Articular chondrocyte of knee joint (primary cell): ENCODE measurements at places on chromosomes 5 and 9. TPM values are rescaled to one million over a fixed set of nuclear protein-coding genes. Genes with fewer than 3 reads are reported as not detected.

The SMIM33 gene
- total RNA-seq: not detected in 2 replicates

The TMEM174 gene
- not detected in 2 replicates for total RNA-seq

The GABRG2 gene
- not detected in 2 replicates for total RNA-seq

The ZFAND5 gene
- 141 and 176 TPM in 2 replicates for total RNA-seq

The CNTNAP3 gene
- 0.39 and 1.2 TPM in 2 replicates for total RNA-seq

The ITGA1 gene
- 43.3 and 51.6 TPM in 2 replicates for total RNA-seq

The DELE1 gene
- total RNA-seq: 44.5 and 56.1 TPM in 2 replicates

The PCDHA12 gene
- 0.13 TPM in 1 of 2 replicates, not detected in the other for total RNA-seq

The NCS1 gene
- 26.7 and 29.3 TPM in 2 replicates for total RNA-seq

The LCN12 gene
- total RNA-seq: not detected in 2 replicates

The CKMT2 gene
- total RNA-seq: 0.39 TPM in 1 of 2 replicates, not detected in the other

The SLC6A18 gene
- total RNA-seq: not detected in 2 replicates

The PPIC gene
- 82.3 and 98.4 TPM in 2 replicates for total RNA-seq

The ECM2 gene
- total RNA-seq: 52.8 and 61.9 TPM in 2 replicates

The JAKMIP2 gene
- total RNA-seq: 0.54 TPM in 1 of 2 replicates, not detected in the other

The ARID3C gene
- total RNA-seq: 0.26 TPM in 1 of 2 replicates, not detected in the other

The SLC34A3 gene
- not detected in 2 replicates for total RNA-seq

The IL13 gene
- total RNA-seq: not detected in 2 replicates

The PDZD2 gene
- total RNA-seq: 0.13 and 0.76 TPM in 2 replicates

The POLR3G gene
- 6.9 and 12.1 TPM in 2 replicates for total RNA-seq

The ADAMTS19 gene
- total RNA-seq: under 0.01 TPM in 1 of 2 replicates, not detected in the other

The NR5A1 gene
- total RNA-seq: not detected in 2 replicates

The SYK gene
- total RNA-seq: not detected in 2 replicates

The MLANA gene
- not detected in 2 replicates for total RNA-seq

The ADCY2 gene
- 8.1 and 8.8 TPM in 2 replicates for total RNA-seq

The ECSCR gene
- total RNA-seq: 0.52 and 1.5 TPM in 2 replicates

The LRSAM1 gene
- total RNA-seq: 12.3 and 12.8 TPM in 2 replicates

The TEX53 gene
- not detected in 2 replicates for total RNA-seq

The DPYSL3 gene
- 111 and 122 TPM in 2 replicates for total RNA-seq

The ERAP2 gene
- 53.6 and 78.0 TPM in 2 replicates for total RNA-seq

The RC3H2 gene
- 49.1 and 54.8 TPM in 2 replicates for total RNA-seq

The HRCT1 gene
- 4.7 and 5.9 TPM in 2 replicates for total RNA-seq

The NSMF gene
- total RNA-seq: 22.7 and 27.0 TPM in 2 replicates

The SLC6A7 gene
- not detected in 2 replicates for total RNA-seq

The PRRX2 gene
- total RNA-seq: 20.9 and 25.9 TPM in 2 replicates

The CCL27 gene
- 0.32 TPM in 1 of 2 replicates, not detected in the other for total RNA-seq

The F12 gene
- 0.26 TPM in 1 of 2 replicates, not detected in the other for total RNA-seq

The NR2F1 gene
- total RNA-seq: 0.76 and 1.2 TPM in 2 replicates

The SPATA9 gene
- 0.11 and 1.7 TPM in 2 replicates for total RNA-seq

The FAM221B gene
- total RNA-seq: not detected in 2 replicates

The SIT1 gene
- total RNA-seq: 0.39 and 0.43 TPM in 2 replicates

The CCDC183 gene
- 0.26 and 0.32 TPM in 2 replicates for total RNA-seq

The ADGRD2 gene
- total RNA-seq: not detected in 2 replicates

The KLF4 gene
- 27.7 and 28.4 TPM in 2 replicates for total RNA-seq

The RGMB gene
- 31.4 and 46.8 TPM in 2 replicates for total RNA-seq

The PAPPA gene
- 16.3 and 52.5 TPM in 2 replicates for total RNA-seq

The MYORG gene
- total RNA-seq: 1.6 and 1.7 TPM in 2 replicates

The LTC4S gene
- 0.86 and 3.4 TPM in 2 replicates for total RNA-seq

The OR1Q1 gene
- total RNA-seq: not detected in 2 replicates

The ZNF608 gene
- 14.0 and 14.8 TPM in 2 replicates for total RNA-seq

The LCN10 gene
- total RNA-seq: not detected in 2 replicates

The CARTPT gene
- total RNA-seq: not detected in 2 replicates

The SEMA6A gene
- 0.32 and 0.39 TPM in 2 replicates for total RNA-seq
